ENCODE measurements at places on chromosomes 11 and 22.

DNA sequence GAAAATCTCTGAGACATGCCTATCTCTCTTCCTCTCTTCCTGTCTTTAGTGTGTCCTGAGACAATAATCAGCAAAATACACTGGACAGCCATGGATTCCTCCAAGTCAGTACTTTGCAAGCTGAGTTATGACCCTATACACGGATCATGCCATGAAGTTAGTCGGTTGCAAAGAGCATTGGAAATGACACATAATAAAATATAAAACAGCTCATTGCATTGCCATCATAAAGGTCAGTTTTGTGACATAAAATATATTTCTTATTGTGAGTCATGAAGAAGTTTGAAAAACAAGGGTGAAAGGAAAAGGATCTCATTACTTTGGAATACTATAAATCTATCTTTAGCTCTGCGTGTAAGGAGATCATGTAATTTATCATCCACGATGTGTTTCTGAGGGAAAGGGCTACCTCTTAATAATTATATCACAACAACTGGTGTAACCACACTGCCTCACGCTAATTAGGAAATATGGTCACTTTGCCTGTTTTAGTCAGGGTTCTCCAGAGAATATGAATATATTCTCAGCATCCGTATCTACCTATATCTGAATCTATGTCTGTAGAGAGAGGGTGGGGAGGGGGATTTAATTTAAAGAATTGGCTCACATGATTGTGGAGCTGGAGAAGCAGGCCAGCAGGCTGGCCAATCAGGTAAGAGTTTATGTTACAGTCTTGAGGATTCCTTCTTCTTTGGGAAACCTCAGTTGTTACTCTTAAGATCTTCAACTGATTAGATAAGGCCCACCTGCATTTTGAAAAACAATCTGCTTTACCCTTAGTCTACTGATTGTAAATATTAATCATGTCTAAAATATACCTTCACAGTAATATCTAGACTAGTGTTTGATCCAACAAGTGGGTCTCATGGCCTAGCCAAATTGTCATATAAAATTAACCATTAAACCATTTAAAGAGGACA is 198.8 kb downstream of the FAT3 start:
- no peak for DNase-seq

DNA sequence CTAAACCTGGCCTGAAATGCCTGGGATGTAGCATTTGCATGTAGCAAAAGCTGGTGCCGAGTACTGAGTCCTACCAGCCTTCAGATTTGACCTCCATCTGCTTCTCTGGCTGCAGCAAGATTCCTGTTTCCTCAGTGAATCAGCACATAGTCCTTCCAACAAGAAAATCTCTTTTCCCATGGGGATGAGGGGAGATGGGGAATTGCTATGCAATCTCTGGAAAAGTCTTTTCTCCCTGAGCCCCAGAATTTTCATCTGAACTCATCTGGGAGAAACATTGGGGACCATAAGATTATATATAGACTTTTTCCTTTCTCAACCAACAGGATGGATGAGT is 32.0 kb upstream of the YWHAH start:
- DNase-seq = no peak

GRCh38 chr11:86644291-86644690 is 28.1 kb downstream of the ME3 start:
- no peak for DNase-seq

DNA sequence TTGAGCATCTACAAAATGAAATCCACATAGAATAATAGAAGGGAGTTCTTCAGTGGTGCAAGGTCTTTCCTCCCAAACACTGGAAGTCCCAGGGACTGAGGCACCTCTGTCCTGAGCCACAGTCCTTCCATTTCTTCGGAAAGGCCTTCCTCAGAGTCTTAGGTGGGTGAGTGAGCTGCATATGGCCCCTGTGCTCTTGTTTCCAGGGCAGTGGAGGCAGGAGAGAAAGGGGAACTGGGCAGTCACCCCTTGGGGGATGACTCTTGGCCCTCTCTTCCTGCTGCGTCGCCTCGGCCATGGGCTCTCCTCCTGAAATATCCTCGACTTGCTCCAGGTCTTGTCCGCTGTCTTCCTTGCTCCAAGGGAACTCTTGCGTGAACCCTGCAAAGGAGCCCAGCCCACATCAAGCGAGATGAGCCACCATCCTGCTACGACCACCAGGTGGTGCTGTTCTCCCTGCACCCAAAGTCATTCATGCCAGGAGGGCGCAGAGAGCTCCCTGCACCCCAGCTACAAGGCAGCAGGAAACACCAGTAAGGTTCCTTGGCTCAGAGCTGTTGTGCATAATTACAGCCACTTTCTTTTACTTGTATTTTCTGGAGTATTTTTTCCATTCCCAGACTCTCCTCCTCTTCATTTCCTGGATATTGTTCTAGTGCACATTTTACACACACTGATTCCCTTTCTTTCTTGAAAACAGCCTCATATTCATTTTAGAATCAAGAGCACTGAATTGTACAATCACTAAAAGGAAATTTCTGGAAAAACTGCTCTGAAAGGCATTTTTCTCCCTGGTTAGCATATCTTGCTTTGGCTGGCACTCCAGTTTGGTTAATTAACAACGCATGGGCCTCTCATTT is 397.8 kb downstream of the OPCML start:
- peak; percentile 61 for DNase-seq

DNA sequence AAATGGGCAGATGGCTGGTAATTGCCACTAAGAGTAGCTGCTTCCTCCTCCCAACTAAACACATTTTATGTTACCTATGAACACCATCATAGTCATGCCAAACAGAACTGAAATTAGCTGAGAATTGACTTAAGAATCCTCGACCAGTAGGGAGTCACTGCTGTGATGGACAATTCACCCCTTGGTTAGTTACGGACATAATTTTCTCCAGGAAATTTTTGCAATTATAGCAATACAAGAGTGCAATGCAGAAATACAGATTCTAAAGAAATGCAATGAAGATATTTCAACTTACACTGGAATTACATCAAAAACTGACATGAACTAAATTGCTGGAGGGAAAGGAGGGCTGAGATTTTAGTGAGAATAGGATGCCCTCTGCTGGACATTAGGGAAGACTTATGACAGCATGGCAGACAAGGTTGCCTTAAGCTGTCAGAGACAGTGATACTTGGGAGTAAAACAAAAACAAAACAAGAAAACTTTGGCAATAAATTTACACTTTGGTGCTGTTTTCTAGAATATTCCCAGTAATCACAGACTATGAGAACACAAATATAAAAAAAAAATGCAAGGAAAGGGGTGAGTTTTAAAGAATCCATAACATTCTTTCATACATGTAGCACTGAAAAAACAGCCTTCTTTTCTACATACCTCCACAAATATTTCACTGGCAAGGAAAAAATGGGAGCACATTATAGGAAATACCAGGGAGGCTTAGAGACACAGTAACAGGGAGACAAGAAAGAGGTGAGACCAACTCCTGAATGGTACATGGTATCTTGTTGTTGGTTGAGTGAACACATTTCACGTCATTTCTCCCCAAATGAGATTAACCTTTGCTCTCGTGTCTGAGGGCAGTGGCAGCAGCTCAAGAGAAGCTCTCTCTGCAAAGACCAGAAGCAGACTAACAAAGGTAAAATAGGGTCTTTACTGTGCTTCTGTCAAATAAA is 11.2 kb upstream of the PPP2R1B start:
- peak; percentile 70 for DNase-seq

DNA sequence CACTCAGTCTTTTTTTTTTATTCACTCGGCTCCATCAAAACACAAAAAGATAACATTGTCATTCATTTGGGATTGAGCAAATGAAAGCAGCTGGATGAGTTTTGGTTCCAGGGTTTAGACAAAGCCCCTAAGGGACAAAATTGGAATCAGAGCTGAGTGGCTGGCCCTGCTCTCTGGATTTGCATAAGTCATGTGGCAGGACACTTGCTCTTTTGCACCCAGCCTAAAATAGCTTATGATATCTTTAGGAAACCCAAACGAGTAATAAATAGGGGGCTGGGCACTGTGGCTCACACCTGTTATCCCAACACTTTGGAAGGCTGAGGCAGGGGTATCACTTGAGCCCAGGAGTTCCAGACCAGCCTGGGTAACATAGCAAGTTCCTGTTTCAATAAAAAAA is 11.0 kb upstream of the TMEM121B start:
- DNase-seq = no peak

DNA sequence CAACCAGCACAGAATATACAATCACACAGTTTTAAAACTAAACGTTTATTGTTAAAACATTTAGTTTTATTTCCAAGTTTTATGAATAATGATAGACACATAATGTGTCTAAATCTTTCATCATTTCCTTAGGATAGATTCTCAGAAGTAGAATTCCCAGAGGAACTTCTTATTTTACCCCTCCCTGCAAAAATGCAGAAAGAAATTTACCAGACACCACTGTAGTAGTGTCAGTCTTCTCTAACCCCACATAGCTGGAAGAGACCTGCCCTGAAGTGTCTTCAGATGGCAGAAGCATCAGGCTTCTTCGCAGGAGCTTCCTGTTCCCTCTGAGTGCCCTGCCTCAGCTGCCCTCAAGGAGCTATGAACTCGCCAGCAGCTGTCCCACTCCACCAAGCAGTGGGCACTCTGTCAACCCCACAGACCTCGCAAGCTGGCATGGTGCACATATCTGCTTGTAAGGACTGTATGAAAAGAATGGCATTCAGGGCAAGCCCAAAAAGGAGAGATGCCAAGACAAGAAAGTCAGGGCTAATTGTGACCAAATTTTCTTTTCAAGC is 28.5 kb upstream of the PAK1 start:
- no peak for DNase-seq

GRCh38 chr11:84437071-84437980 is 1151.2 kb upstream of the CCDC90B start:
- peak; percentile 7 for DNase-seq

- DNase-seq = no peak
Observed at GRCh38 chr22:36323855-36324331, 63.9 kb downstream of the MYH9 start.

DNA sequence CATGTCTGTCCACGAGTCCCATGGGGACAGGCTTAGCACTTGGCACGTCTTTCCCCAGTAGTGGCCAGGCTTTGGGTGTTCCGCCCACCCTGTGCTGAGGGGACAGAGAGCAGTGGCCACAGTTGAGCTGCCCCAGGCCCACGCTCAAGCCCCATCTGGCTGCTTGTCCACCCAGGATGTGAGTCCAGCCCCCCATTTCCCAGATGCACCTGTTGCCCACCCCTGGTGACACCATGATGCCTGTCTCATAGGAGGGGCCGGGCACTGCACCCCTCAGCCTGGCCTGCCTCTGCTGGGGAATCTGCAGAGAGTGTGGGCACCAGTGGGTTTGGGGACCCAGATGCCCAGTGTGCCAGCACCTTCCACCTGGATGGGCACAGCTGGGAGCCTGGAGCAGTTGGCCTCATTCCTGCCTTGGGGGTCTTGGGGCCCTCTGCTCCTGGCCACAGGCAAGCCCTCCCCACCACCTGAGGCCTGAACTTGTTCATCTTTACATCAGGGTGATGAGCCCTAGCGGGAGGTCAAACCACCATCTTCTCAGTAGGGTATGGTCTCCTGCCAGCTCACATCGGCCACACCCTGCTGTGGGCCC is 5.7 kb downstream of the SIGIRR start:
- no peak for DNase-seq

Measured in NCI-H1092 (cell line).